Stimulated activated CD4-positive, alpha-beta T cell treated with anti-CD3 and anti-CD28 coated beads, Interleukin-4, amount 100 ng/mL, for 48 hours (primary cell): ENCODE measurements at places on chromosomes 16 and 17.

- DNase-seq, result no peak
These were observed 89.7 kb upstream of the RCVRN start for GRCh38 chr17:9994761-9995160.

DNA sequence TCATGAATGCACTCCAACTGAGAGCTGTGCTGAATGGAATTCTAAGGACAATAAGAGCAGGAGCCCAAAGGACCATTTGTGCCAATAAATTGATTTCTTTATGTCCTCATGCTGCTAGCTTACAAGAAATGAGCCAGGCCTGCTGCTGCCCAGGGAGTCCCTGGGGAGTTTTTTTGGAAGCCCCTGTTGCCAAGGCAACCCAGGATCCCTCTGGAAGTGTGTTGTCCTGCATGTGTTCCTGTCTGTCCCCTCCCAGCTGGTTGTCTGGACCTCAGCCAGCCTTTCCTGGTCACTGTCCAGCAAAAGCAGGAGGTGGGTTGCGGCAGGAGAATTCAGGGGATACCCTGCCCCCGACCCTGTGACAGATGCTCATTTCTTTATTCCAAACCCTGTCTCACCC is 51.0 kb upstream of the GPRC5B start:
- DNase-seq, result no peak

DNA sequence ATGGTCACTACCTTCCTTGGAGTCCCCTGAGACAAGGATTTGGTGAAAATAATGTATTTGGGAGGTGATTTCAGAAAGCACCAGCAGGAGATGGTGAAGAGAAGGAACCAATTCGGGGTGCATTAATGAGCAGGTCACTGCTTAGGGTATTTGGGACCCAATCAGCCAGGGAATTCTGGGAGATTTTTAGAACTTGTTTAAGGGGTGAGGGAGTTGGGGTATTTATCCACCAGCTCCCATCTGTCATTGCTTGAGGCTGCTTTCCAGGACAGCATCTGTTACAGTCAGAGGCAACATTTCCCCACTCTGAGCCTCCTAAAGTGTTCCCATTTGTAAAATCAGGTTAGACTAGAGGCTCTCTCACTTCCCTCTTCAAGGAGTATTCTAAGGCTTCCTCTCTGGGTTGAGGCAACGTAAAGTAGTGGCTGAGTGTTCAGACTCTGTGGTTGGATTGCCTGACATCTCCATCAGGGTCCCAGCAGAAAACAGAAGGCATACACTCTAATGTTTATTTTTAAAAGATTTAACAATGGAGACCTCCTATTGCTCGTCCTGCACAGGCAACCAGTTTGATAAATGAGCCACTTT is 60.9 kb downstream of the CLEC19A start:
- no peak for DNase-seq

DNA sequence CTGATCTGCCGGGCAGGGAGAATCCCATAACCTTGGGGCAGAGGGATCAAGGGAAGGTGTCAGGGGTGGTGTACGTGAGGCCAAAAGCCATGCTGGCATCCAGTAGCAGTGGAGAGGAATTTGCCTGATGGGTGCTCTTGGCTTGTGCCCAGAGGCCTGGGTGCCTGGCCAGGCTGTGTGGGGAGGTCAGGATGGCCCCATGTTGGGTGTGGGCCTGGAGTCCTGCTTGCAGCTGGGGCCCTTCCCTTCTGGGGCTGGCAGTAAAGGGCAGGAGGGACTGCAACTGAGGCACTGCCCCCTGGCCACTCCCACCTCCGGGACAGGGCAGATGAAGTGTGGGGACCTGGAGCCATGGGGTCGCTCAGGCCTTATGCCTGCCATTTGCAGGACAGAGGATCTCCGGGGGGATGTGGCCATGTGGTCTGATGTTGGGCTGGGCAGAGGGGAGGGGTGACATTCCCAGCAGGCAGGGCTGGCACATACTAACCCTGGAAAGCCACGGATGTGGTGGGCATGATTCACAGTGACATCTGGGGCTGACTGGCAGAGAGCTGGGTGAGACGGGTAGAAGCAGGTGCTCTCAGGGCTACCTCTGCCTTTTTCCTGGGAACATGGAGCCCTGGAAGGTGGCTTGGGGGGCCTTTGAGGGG is 3.5 kb downstream of the FMNL1 start:
- DNase-seq, result peak; percentile 43
